ENCODE measurements at places on chromosomes 12 and 14.

GRCh38 chr12:107662484-107662883 lies 23.1 kb upstream of the PWP1 start:
- DNase-seq, result no peak

DNA sequence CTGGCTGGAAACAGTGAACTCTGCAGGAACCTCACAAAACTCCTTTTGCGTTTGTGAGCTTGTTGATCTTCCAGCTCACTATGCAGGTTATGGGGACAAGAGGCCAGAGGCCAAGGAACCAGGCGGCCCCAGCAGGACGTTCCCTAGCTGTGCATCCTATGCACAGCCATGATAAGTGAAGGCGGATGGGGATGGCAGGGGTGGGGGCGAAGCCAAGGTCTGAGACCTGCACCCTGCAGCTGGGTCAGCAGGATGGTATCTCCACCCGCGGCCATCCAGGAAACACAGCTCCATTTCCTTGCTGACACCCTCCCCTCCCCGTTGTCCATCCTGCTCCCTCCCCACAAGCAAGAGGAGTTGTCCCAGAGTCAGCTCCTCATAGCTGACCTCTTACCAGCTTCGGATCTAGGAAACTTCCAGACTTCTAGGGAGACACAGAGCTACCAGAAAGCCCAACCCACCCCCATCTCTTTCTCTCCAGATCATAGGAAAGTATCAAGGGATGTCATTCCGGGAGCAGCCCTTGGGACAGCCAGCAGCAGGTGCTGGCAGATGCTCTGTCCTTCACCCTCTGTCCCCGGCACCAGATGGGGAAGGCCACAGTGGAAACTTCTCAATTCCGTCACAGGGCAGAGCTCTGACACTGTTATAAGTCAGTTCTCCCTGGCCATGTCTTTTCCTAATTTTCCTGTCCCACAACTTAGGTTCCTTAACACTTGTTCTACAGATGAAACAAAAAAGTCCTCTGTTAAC lies 9.4 kb downstream of the ZBTB39 start:
- DNase-seq, result no peak

DNA sequence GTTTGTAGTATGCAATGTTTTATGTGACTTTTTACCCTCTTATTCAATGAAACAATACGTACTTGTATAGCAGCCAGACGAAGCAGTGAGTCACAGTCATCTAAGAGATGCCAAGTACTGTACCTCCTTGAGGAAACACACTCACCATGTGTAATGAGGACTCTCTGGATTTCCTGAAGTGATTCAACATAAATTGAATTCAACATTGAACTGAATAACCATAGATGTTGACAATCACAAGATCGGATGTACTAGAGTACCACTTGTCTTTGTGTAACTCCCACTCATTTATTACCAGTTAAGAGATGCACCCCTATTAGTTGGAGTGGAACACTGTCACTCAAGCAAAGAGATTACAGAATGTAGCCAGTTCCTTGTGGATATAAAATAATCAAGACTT lies 175.2 kb upstream of the HMGA2 start:
- DNase-seq, result no peak

DNA sequence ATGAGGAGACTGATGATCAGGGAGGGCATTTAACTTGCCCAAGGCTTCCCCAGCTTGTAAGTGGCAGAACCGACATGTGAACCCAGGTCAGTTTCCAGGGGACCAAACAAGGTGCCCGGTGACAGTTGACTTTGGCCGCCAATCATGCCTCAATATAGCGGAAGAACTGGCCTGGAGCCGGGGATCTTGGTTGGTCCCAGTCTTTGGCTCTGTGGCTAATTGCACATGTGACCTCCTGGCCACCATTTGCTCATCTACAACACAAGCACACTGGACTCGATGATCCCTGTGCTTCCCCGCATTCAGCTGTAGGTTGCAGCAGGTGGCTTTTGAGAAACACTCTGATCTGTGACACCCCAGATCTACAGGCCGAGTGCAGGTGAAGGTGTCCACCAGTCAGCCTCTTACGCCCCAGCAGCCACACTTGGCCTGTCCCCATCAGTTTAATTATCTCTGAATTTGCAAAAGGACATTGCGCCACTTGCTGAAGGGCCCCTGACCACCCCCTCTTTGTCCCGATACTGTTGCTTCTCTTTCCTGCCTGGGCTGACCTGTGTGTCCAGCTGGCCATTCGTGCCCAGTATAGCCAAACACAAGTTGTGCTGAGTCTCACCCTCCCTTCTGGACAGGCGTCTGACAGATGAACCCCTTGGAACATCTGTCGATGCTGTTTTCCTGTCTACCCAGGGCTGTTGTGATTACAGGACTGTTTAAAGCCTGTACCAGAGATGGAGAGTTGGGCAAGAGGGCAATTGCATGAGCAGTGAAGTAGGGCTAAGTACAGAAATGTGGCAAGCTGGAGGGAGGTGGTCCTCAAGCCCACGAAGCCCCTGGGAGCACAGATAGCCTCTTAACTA lies 14.1 kb downstream of the ACACB start:
- DNase-seq, result no peak

GRCh38 chr14:59317798-59318505 lies 129.5 kb downstream of the DAAM1 start:
- DNase-seq, result no peak

DNA sequence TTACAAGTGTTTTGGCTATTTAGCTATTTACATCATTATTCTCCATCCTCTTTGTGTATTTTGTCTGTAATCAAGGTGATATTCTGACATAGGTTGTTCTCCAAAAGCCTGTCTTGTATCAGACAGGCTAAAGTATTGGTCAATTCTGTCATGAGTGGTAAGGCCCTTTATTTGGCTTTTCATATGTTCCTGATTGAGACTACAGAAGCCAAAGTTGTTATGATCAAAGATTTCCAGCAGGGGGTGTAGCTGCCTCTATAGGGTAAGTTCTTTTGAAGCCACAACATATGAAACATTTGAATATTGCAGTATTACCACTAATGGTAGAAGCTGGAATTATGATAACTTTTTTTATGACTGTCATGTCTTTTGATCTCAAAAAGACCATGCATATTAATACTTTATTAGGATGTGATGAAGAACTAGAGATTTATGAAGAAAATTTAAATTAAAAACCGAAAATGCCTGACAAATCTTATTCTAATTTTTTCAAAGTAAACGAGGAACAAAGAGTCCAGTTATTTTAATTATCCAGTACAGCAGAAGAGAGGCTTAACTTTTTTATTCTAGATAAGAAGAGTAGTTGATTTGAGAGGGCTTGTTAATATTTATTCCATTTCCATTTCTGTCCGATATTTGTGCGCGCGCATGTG lies 3.4 kb upstream of the ARHGAP5 start:
- DNase-seq, result peak; percentile 55

DNA sequence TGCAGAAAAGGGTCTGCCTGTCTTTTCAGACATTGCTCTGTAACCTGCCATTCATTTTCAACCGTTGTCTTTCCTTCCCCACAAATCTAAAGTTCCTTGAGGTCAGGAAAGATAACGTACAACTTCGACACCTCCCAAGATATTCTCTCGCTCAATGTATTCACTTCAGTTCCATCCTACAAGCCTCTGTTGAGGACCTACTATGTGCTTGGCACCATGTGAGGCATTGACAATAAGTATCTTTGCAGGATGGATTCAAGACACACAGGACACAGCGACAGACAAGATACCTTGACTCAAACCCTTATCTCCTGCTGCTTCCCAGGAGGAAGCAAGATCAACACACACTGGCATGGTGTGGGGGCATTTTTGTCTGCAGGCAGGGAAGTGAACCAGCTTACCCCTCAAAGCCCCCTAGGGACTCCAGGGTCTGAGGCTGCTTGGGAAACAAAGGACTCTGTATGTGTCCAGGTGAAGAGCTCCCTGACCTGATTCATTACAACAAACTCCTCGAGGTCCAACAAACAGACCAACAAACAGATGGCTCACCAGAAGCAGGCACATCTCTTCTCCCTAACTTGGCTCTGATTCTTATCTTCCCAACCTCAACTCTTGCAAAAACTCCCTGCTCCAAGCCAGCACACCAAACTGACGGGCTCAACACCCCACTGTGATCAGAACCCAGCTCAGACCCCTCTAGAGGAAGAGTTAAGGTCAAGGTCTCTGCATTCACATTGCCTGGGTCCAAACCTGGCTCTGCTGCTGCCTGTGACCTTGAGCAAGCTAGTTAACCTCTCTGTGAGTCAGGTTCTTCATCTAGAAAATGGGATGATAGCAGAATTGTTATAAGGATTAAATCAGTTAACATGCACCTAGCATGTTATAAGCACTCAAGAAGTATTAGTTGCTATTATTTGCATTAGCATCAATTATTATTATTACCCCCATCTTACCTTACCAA lies 6.3 kb downstream of the NUAK1 start:
- DNase-seq, result no peak

GRCh38 chr12:113302886-113303640 lies 31.8 kb downstream of the SLC8B1 start:
- DNase-seq, result no peak

DNA sequence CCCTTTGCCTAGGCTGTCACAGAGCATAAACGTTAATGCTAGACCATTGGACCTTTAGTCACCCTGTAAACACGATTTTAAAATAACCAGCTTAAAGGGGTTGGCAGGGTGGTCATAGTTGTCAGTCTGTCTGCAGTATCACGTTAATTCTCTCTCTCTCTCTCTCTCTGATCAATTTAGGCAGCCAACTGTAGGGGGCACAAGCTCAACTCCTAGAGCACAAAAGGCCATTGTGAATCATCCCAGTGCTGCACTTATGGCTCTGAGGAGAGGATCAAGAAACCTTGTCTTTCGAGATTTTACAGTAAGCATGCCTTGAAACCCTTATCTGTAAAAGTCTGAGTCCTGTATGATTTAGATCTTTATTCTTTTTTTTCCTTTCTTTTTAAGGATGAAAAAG lies 97.1 kb downstream of the SCAF11 start:
- no peak for DNase-seq

DNA sequence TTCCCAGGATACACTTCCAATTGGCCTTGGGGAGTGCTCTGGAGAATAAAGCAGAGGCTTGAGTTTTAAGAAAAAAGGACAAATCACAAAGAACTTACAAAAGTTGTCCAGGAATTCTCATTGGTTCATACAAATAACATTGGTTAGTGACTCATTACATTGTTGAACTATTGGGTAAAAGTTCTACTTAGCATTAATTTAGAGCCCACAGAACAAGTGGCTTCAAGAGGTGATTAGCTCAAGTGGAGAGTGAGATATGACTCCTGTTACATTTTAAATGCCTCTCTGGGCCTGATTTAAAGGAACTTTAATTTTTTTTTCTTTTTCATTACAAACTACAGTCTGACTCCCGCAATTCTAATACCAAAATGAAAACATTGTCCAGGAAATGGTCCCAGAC lies 72.9 kb downstream of the ASCL4 start:
- DNase-seq, result no peak

- no peak for DNase-seq
Observed at GRCh38 chr12:121530600-121531355, 50.0 kb downstream of the KDM2B start.

DNA sequence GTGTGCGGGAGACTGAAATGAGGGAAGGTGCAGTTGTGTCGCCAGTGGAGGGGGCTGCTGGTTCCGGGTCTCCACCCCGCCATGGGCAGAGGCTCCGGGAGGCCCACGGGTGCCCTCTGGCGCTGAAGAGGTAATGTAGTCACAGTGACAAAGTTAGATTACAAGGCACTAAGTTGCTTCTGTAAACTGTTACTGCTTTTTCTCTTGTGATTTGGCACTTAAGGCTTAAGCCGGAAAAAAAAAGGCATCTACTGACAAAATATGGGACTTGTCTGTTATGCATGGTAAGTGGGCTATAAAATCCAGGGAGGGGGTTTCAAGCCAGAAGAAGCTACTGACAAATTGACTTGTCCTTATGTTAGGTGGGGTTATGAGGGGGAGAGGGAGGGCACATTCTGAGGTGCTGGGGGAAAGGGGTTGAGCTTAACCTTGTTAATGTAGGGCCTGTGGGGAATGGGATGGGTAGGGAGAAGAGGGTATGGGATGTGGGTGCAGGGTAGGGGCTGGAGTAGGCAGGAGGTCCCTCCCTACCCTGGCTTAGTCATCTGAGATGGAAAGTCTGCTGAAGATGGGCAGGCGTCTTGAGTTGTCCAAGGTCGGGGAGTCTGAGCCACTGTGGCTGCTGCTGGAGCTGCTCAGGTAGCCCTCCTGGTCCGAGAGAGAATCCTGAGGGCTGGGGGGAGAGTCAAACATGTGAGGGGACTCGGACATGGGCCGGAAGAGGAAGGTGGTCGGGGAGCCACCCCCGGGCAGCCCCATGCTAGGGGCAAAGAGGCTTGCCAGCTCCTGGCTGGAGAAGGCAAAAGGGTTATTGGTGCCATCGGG lies 3.7 kb downstream of the ZFP36L1 start:
- DNase-seq, result no peak

DNA sequence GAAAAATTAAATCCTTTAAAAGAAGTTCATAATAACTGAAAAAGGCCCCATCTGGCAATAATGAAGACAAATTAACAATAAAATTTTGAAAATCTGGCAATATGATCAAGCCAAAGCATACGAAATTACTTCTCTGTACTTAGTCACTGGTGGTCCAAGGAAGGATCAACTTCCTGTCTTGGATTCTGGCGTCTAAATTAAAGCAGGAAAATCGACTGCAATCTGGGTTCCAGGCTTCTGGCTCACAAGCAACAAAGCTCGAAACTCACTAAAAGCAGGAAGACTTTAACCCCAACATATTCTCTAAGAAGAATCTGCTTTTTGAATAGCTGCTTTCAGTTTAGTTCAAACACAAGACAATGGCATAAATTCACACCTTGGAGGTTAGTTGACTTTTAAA lies 49.7 kb downstream of the LRIG3 start:
- DNase-seq, result no peak

GRCh38 chr12:104533134-104533533 lies 76.4 kb downstream of the CHST11 start:
- no peak for DNase-seq

- no peak for DNase-seq
Observed at GRCh38 chr14:39452680-39453079, 20.4 kb upstream of the FBXO33 start.

- DNase-seq, result no peak
Observed at GRCh38 chr12:115035535-115036107, 351.6 kb upstream of the TBX3 start.

GRCh38 chr12:127363392-127363791 lies 903.6 kb upstream of the TMEM132C start:
- no peak for DNase-seq

DNA sequence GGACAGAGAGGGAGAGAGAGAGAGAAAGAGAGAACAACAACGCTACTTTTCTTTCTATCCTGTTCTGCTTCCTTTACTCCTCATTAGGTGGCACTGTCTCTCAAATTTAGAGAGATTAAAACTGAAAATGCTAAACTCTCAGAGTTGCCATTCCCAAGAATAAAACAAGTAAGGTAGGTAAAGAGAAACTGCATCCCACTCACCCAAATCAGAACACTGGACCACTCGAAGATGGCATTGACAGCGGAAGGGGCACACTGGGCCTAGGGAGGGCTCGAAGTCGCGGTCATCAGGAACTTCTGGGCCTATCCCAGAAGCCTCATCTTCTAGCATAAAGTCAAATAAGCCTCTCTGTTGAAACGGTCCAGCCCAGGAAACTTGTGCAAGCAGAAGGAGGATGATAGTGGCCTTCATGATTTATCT lies 4.5 kb downstream of the DCN start:
- DNase-seq, result no peak

DNA sequence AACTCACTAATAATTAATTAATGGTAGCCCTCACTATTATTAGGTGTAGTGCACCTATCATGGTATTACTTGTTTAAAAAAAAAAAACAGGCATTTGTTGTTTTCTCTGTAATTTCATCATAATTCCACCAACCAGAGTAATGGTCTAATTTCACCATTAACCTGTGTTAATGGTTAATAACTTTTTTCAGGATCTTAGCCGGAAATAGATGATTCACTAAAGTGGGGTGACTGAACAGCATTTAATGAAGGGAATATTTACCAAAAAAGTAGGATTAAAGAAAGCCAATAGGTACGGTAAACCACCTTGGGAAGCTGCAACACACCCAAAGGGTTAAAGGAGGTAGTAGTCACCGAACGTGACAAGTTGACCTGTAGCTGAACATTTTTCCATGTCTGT lies 13.0 kb downstream of the ETFBKMT start:
- DNase-seq, result no peak
